Omental fat pad (tissue), 4 donors: ENCODE measurements at places on chromosomes 2 and 18. TPM values are rescaled to one million over a fixed set of nuclear protein-coding genes. Genes with fewer than 3 reads are reported as not detected.

DNA sequence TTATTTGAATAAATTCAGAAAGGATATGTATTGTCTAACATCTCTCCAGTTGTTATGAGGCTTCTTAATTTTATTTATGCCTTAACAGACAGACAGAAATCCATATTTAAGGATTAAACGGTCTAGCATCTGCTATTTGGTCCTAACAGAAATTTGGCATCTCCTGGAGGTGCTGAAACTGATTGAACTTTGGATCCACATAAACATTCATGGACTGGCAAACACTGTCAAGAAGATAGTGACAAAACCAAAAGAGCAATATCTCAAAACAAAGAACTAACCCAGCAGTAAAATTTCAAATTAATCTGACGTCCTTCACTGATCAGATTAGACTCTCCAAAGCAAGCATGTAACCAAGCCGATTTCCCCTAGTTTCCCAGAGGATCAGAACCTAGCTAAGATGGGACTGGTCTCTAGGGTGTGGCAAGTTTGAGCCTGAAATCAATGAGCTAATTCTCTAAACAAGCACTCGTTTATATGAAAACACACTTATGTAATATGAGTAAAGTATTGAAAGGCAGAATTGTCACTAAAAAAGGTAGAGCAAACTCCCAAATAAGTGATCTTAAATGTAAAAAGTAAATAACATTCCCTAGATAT is 139.5 kb downstream of the NOL4 start:
- DNase-seq, result no peak

- peak; percentile 84 for DNase-seq
Measured at GRCh38 chr2:231662028-231662810, 46.1 kb upstream of the PTMA start.

DNA sequence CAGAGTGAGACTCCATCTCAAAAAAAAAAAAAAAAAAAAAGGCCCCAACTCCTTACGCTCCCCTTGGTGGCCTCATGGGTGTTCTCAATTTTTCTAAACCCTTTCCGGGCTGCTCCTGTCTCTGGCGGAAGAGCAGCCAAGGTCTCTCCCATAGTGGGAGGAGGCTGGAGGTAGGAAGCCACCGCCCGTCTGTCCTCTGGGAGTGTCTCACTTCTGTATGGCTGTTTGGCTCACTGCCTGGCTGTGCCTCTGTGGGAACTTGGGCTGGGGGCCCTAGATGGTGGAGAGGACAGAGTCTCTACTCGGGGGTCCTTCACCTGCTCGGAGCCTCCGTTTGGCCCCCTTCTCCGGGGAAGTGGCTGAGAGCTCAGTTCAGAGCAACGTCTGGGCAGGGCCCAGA is 245.3 kb downstream of the CELF4 start:
- no peak for DNase-seq

Gene UGT1A6
- total RNA-seq, result not detected

Gene LIMS2
- 20.5 TPM for total RNA-seq

DNA sequence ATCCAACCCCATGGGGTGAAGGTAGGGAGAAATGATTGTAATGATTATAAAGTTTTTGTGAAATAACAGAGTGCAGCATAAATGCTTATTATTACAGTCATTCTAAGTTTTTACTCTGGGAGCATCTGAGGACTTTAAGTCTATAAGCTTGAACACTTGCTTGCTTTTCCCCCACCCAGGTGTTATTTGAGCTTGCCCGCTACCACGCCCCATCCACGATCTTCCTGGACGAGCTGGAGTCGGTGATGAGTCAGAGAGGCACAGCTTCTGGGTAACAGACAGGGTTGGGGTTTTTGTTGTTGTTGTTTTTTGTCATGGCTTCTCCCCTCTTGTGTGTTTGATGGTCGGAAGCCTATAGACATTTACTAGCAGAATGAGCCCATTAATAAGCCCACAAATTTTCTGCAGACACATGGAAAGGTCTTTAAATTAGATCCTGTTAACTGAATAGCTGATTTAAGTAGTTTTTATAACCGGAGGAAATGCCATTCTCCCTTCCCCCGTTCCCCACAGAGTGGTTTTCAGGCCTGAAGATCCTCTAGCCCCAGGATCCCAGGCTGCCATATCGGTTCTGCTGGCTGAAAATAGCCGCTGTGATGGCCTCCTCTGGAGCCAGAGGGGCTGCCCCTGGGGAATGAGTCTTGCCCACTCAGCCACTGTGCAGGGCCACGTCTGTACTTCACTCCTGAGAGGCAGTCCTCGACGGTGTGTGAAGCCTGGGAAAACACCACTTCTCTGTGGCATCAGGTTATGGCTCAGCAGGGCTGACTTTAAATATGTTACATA is 39.9 kb upstream of the ELOA2 start:
- no peak for DNase-seq
